Glomerular endothelial cell (primary cell): ENCODE measurements at places on chromosomes 12 and 14. TPM values are rescaled to one million over a fixed set of nuclear protein-coding genes. Genes with fewer than 3 reads are reported as not detected.

The CIROP gene
- total RNA-seq, result not detected in 2 replicates

The IGFBP6 gene
- total RNA-seq, result 21.5 and 55.3 TPM in 2 replicates

The LRRC10 gene
- total RNA-seq, result not detected in 2 replicates

The SIX6 gene
- not detected in 2 replicates for total RNA-seq

The CLEC6A gene
- not detected in 2 replicates for total RNA-seq

The ACVRL1 gene
- total RNA-seq, result 933 and 964 TPM in 2 replicates

The SERPINA12 gene
- total RNA-seq, result not detected in 2 replicates

The ZNF891 gene
- 0.39 and 1.7 TPM in 2 replicates for total RNA-seq

The OAS2 gene
- 35.9 and 80.4 TPM in 2 replicates for total RNA-seq

The FZD10 gene
- 1.5 TPM in 1 of 2 replicates, not detected in the other for total RNA-seq

The RCOR1 gene
- total RNA-seq, result 13.0 and 18.4 TPM in 2 replicates

The PZP gene
- total RNA-seq, result 0.24 and 0.70 TPM in 2 replicates

The VASH1 gene
- total RNA-seq, result 25.1 and 103 TPM in 2 replicates

The BIN2 gene
- not detected in 2 replicates for total RNA-seq

The OVCH1 gene
- total RNA-seq, result not detected in 2 replicates

The RAB21 gene
- total RNA-seq, result 25.7 and 43.8 TPM in 2 replicates

The SYNDIG1L gene
- not detected in 2 replicates for total RNA-seq

The CCDC196 gene
- total RNA-seq, result not detected in 2 replicates

The FAM186B gene
- total RNA-seq, result 0.05 and 0.12 TPM in 2 replicates

The PROX2 gene
- not detected in 2 replicates for total RNA-seq

The C12orf50 gene
- 0.12 TPM in 1 of 2 replicates, not detected in the other for total RNA-seq

The SIRT4 gene
- total RNA-seq, result 0.24 and 0.88 TPM in 2 replicates

The C14orf180 gene
- not detected in 2 replicates for total RNA-seq

The EPS8 gene
- 7.2 and 22.0 TPM in 2 replicates for total RNA-seq

The COX8C gene
- total RNA-seq, result not detected in 2 replicates

The DBX2 gene
- total RNA-seq, result not detected in 2 replicates

The ADAM21 gene
- total RNA-seq, result 0.12 and 0.19 TPM in 2 replicates

The LRIG3 gene
- 19.9 and 34.7 TPM in 2 replicates for total RNA-seq

The FAIM2 gene
- total RNA-seq, result not detected in 2 replicates

The FAM161B gene
- 4.3 and 4.8 TPM in 2 replicates for total RNA-seq

The TMCC3 gene
- total RNA-seq, result 20.5 and 20.7 TPM in 2 replicates

The P2RX2 gene
- total RNA-seq, result not detected in 2 replicates

The SSPN gene
- total RNA-seq, result 1.7 and 5.1 TPM in 2 replicates
